Suprapubic skin (tissue), 4 donors: ENCODE measurements at places on chromosomes 12 and 14. TPM values are rescaled to one million over a fixed set of nuclear protein-coding genes. Genes with fewer than 3 reads are reported as not detected.

LIN7A gene
- total RNA-seq: 1.1 TPM

MYO1H gene
- not detected for total RNA-seq

PPP4R4 gene
- total RNA-seq: 4.4 TPM

NFE2 gene
- total RNA-seq: 5.9 TPM

PROX2 gene
- not detected for total RNA-seq

SLCO1C1 gene
- total RNA-seq: not detected

CDH24 gene
- total RNA-seq: 7.9 TPM

CACNA1C gene
- 2.3 TPM for total RNA-seq

MYH6 gene
- not detected for total RNA-seq

GALNT9 gene
- not detected for total RNA-seq

KLHL33 gene
- total RNA-seq: 0.08 TPM

ACSM4 gene
- total RNA-seq: not detected

RILPL2 gene
- 4.5 TPM for total RNA-seq
